ENCODE measurements at places on chromosomes 6 and 20. TPM values are rescaled to one million over a fixed set of nuclear protein-coding genes. Genes with fewer than 3 reads are reported as not detected.

C6orf15 gene
- total RNA-seq = 1.4 TPM

RIMS1 gene
- total RNA-seq = 29.5 TPM

C20orf141 gene
- total RNA-seq = not detected

MCCD1 gene
- total RNA-seq = 0.15 TPM

SLC17A1 gene
- total RNA-seq = 18.4 TPM

DNA sequence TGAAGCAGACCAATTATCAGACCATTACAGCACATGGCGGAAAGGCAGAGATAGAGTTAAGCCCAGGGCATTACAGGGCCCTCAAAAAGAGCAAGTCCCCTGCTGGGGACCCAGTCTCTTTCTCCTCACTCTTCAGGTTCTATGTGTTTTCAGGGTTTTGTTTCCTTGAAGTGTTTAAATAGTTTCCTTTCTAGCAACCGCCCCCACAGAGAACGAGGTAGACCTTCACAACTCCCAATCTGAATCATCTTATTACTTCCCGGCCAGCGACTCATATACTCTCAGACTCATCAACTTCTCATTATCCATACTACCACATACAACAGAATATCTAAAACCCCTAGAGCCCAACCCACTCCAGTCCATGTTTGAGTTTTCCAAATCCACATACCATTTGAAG is 526.6 kb upstream of the ARID1B start:
- DNase-seq = no peak

- peak; percentile 22 for DNase-seq
Observed at GRCh38 chr6:35302604-35303241, 5.1 kb downstream of the DEF6 start.

GRCh38 chr6:33636655-33637054 is 15.5 kb downstream of the ITPR3 start:
- no peak for DNase-seq

- DNase-seq = no peak
Observed at GRCh38 chr20:32473231-32474008, 111.7 kb downstream of the NOL4L start.

GRCh38 chr6:1786455-1787453 is 177.0 kb downstream of the FOXC1 start:
- DNase-seq = no peak

- DNase-seq = no peak
Observed at GRCh38 chr20:51898788-51899187, 96.5 kb upstream of the SALL4 start.

Measured in renal cortical epithelial cell (primary cell).